ENCODE measurements at places on chromosomes 5 and 9. TPM values are rescaled to one million over a fixed set of nuclear protein-coding genes. Genes with fewer than 3 reads are reported as not detected.

The PCDHGC4 gene
- total RNA-seq: 0.32 TPM

The PCBD2 gene
- total RNA-seq: 5.8 TPM

The BBLN gene
- 22.5 TPM for total RNA-seq

The NPR3 gene
- total RNA-seq: 2.3 TPM

The ZNF879 gene
- 4.7 TPM for total RNA-seq

The TAF11L5 gene
- not detected for total RNA-seq

The FBXW11 gene
- 64.3 TPM for total RNA-seq

Measured in epithelial cell of umbilical artery (primary cell).